ENCODE measurements at places on chromosomes 6 and 20.
A peak's percentile ranks its signal among the peaks of the same experiment; 100 is the strongest.

- peak; percentile 68 for ATAC-seq
Observed at GRCh38 chr6:56749632-56750151, 107.0 kb upstream of the DST start.

GRCh38 chr20:63787302-63787701, 43.8 kb downstream of the ZBTB46 start:
- no peak for ATAC-seq

DNA sequence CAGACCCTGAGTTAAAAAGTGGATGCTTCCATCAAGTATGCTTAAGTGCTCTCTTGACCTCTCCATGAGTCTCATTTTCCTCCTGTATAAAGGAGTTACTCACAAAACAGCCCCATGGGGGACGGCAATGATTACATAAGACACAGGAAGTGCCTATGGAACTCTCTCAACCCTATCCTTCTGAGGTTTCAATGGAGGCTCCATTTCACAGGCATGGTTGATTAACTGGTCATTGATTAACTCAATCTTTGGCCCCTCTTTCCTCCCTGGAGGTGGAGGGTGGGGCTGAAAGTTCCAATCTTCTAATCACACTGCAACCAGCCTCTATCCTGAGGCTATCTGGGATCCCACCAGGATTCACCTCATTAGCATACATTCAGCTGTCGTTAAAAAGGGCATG, 29.3 kb downstream of the CST8 start:
- ATAC-seq: no peak

DNA sequence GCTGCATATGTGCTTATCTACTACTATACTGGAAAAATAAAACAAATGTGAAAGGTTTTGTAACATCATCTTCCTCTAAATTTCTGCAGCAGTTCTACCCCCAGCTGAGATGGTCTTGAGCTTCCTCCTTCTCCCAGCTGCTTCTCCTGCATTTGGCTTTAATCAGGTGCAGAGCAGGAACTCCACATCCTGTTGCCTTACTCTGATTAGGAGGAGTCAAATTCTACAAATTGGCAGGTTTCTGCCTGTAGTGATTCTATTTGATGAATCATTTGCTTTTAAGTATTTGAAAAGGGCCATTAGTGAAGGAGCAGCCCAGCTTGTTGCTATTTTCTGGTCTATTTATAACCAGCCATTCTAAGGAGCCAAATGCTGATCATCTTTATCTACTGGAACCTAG, 224.5 kb downstream of the GMDS start:
- ATAC-seq: peak; percentile 96

DNA sequence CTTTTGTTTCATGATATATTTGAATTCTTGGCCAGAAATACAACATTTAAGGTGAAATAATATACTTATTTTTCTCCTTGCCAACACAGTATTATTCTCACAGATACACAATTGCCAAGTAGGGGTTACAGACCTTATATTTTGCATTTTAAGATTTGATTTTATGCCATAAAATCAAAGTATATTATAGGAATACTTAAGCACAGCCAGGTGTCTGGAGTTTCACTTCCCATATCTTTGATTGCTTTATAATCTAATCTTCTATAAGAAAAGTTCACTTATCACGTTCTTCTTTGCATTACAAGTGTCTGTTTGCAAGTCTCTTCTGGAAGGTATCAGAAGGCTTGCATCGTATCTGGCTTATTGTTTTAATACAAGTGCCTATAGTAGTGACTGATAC, 327.7 kb upstream of the MANEA start:
- no peak for ATAC-seq

Measured in SK-N-SH treated with all-trans-retinoic acid at 6 μM for 48 hours (cell line).